Hematopoietic multipotent progenitor cell (in vitro differentiated cells): ENCODE measurements at places on chromosomes 1 and 21. TPM values are rescaled to one million over a fixed set of nuclear protein-coding genes. Genes with fewer than 3 reads are reported as not detected.

Gene OR2L13
- 3.8 TPM for total RNA-seq

Gene PIK3R3
- 3.5 TPM for total RNA-seq

Gene GUCA2B
- total RNA-seq, result not detected

Gene NCF2
- total RNA-seq, result 3.0 TPM

Gene FAM177B
- total RNA-seq, result 0.27 TPM

Gene WDR64
- total RNA-seq, result not detected

Gene CCDC185
- not detected for total RNA-seq

Gene PGBD2
- 10.8 TPM for total RNA-seq

Gene DMRTA2
- not detected for total RNA-seq

Gene AQP10
- total RNA-seq, result 0.54 TPM

Gene RGS13
- total RNA-seq, result under 0.01 TPM

Gene USP1
- total RNA-seq, result 14.3 TPM

Gene FCRL2
- under 0.01 TPM for total RNA-seq

Gene MIA3
- 66.0 TPM for total RNA-seq

Gene RAP1GAP
- 0.27 TPM for total RNA-seq

Gene PDXK
- total RNA-seq, result 21.0 TPM

Gene PCSK9
- under 0.01 TPM for total RNA-seq

Gene CLDN8
- total RNA-seq, result not detected

Gene CFAP45
- total RNA-seq, result 0.81 TPM

Gene KRTAP12-2
- under 0.01 TPM for total RNA-seq

Gene ARV1
- 10.5 TPM for total RNA-seq

Gene CSRP1
- 128 TPM for total RNA-seq

Gene SYTL1
- total RNA-seq, result 108 TPM

Gene SHISAL2A
- 0.27 TPM for total RNA-seq

Gene KRTAP23-1
- total RNA-seq, result not detected

Gene AK5
- total RNA-seq, result 0.54 TPM

Gene AGMAT
- 1.1 TPM for total RNA-seq

Gene MAGI3
- total RNA-seq, result 1.6 TPM

Gene LRRC47
- 27.7 TPM for total RNA-seq

Gene GJA8
- not detected for total RNA-seq
